ENCODE measurements at places on chromosomes 3 and 15.

DNA sequence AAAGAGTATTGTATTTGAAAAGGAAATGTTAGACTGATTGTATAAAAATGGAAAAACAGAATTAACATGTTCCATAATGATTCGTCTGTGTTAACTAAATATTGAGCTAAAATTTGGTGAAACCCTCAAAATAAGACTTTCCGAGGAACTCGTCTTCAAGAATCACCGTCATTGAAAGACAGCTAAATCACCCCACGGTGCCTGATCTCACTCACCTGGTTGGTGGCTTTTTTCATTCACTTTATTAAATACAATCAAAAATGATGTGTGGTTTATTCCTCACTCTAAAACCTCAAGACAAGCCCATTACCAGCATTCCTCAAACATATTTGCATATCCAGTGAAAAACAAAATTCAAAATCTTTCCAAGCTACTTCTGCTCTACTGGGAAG, 153.9 kb downstream of the FOXP1 start:
- DNase-seq, result no peak

DNA sequence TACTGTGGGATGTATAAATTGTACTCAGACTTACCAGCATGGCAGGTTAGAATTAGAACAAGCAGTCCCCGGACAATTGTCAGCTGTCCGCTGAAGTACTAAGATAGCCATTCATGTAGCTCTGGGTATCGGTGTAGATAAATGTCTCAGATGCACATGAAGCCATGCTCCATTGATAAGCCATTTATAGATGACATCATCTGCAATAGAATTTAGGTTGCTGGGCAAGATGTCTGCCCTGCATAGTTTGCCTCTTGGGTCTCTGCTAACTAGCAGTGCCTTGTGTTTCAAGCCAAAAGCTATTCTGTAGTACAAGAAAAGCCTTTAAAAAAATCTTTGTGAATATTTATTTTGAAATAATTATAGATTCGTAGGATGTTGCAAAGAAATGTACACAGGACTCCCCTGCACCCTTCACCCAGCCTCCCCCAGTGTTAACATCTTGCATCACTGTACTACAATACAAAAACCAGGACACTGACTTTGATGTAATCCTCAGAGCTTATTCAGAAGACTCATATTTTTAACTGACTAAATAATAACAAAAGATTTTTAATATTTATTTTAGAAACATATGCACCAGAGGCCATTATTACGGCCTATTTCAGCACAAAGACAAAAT, 220.6 kb upstream of the THRB start:
- no peak for DNase-seq

GRCh38 chr3:12648384-12648959, 15.4 kb downstream of the RAF1 start:
- DNase-seq, result no peak

GRCh38 chr3:79184251-79184650, 583.5 kb downstream of the ROBO1 start:
- DNase-seq, result no peak

DNA sequence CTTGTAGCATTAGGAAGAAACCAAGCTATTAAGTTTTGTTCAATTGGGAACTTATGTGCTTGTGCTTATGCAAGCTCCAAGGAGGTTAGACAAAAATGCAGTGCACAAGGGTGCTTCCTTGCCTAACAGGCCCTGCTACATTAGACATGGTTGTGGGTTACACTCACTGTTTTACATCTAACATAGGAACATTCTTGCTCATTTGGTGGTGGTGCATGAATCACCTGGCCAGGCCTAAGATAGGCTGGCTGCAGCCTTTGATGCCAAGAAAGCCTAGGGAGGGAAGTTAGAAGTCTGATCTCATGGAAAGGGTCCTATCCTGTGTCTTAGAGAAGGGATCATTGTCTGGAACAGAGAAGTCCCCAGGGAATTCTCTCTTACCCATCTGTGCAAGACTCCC, 43.5 kb downstream of the CA12 start:
- DNase-seq, result peak; percentile 86

DNA sequence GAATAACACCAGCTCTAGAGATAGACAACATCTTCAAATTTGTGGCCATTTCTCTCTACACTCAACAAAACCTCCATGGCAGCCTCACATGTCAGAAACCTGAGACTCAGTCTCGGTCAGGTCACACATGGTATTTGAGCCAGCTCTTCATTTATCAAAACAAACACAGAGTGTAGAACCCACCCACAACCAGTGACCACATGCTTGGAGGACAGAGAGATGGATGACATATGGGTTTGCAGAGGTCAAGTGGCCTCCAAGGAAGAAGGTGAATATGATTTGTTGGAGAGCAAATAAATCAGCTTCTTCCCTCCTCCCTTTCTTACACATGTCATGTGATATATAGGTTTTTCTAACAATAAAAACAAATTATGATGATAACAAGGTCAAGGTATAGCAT, 278.1 kb upstream of the LRTM1 start:
- no peak for DNase-seq

Data from fibroblast of skin of right biceps (primary cell).